Immature natural killer cell (primary cell): ENCODE measurements at places on chromosomes 16 and 17.

DNA sequence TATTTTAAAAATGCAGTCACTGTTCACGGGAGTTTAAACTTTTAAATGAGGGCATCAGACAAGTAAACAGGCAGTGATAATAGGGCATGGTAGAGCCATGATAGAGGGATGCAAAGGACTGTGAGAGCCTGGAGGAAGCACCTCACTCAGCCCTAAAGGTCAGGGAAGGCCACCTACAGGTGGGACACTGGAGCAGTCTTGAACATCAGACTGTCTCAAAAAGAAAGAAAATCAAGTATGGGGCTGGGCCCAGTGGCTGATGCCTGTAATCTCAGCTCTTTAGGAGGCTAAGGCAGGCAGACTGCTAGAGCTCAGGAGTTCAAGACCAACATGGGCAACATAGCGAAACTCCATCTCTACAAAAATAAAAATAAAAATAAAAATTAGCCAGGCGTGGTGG is 31.0 kb upstream of the DHRS7B start:
- no peak for DNase-seq

GRCh38 chr17:82553210-82553930 is 33.8 kb downstream of the FOXK2 start:
- DNase-seq: no peak

GRCh38 chr17:67534941-67535340 is 157.9 kb downstream of the PITPNC1 start:
- DNase-seq: no peak

DNA sequence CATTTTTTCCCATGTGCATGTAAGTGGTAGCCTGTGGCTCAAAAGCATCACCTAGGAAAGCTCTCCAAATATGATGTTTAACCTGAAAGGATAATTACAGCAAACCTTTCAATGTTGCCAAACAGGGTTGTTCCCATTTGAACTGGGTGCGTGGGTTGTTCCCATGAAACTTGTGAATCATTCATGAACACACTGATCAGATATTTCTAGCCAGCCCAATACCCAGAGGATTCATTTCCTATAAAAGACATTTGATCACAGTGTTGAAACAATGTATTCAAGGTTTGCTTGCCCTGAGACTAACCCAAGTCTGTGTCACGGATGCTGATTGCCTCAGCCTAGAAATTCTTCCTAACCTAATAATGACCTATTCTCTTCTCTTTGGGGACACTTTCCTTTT is 12.9 kb downstream of the KRT39 start:
- no peak for DNase-seq

DNA sequence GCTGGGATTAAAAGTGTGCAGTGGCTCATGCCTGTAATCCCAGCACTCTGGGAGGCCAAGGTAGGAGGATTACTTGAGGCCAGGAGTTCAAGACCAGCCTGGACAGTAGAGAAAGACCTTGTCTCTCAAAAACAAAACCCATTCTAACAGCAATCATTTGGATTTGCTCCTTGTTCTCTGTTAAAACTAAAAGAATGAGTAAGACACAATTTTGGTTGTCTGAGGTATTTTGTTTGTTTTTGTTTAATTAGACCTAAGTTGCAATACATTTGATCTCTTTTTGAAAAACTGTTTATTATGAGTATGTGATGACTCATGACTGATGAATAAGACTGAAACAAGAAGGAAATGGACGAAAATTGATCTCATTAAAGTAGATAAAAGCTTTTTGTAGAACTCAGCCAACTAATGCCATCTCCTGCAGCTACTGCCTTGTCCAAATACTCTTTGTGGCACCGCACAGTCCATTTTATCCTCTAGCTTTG is 29.0 kb downstream of the GLG1 start:
- no peak for DNase-seq

- no peak for DNase-seq
These were observed 110.7 kb upstream of the FAM20A start for GRCh38 chr17:68711858-68712257.

DNA sequence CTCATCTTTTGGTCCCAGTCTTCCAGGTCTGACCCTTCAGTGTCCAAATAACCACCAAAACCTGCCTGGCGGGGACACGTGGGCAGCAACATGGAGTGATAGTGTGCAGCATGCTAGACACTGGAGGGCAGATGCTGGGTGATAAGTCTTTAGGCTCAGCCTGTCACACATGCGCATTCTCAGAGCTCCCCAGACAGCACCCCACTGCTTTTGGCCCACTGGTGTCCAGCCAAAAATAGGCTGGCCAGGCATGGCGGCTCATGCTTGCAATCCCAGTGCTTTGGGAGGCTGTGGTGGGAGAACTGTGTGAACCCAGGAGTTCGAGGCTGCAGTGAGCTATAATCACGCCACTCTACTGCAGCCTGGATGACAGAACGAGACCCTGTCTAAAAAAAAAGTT is 12.3 kb downstream of the GINS2 start:
- no peak for DNase-seq

DNA sequence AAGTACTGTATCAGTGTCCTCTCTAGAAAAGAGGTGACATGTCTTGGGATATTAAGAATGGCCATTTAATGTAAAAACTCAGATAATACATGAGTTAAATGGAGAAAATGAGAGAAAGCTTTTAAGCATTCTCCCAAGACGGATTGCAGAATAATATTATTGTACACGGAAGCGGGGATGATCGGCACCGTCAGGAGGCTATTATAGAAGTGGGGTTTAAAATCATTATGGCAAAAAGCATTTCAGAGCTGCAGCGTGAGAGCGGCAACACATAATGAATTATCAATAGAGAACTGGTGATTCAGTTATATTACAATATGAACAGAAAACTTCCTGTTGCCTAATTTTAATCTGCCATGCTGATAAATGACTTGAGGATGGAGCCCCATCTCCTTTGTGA is 261.7 kb upstream of the IRX3 start:
- no peak for DNase-seq

DNA sequence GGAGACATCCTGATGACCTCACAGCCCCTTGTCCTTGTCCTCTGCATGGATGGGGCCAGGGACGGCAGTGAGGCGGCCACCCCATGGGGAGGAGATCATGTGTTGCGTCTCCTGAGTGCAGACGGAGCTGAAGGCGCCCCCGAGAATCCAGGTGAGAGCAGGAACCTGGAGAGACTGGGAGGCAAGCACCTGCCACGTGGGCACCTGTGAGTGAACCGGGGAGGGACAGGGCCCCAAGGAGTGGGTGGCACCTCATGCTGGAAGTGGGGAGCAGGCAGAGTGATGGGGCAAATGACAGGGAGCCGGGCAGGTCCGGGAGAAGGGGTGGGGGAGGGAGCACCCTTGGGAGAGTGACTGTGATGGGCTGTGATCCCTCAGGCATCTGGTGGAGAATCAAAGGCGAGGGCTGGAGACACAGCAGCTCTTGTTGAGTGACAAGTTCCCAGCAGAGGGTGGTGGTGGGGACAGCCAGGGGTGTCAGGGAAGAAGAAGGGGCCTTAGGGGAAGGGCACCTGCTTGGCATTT is 174.3 kb upstream of the CHMP6 start:
- DNase-seq: no peak

- DNase-seq: no peak
These were observed 32.8 kb upstream of the RCVRN start for GRCh38 chr17:9937901-9938300.
